ENCODE measurements at places on chromosomes 16 and 17.
A peak's percentile ranks its signal among the peaks of the same experiment; 100 is the strongest.

DNA sequence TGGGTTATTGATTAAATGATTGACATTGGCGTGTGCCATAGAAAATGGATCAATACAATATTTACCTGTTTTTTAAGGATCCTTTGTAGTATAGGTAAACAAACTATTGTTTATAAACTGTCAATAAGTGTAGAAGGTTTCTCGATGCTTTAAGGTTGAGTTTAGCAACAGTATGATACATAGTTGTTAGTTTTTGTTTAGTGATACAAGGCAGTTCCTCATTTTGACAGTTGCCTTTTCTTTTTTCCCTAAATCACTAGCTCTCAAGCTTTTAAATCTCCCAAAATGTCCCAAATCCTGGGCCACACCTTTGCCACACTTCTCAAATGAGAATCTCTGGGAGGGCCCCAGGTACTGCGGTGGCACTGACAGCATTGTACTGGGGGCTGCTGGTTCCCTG lies 57.3 kb downstream of the EPN2 start:
- DNase-seq: no peak

DNA sequence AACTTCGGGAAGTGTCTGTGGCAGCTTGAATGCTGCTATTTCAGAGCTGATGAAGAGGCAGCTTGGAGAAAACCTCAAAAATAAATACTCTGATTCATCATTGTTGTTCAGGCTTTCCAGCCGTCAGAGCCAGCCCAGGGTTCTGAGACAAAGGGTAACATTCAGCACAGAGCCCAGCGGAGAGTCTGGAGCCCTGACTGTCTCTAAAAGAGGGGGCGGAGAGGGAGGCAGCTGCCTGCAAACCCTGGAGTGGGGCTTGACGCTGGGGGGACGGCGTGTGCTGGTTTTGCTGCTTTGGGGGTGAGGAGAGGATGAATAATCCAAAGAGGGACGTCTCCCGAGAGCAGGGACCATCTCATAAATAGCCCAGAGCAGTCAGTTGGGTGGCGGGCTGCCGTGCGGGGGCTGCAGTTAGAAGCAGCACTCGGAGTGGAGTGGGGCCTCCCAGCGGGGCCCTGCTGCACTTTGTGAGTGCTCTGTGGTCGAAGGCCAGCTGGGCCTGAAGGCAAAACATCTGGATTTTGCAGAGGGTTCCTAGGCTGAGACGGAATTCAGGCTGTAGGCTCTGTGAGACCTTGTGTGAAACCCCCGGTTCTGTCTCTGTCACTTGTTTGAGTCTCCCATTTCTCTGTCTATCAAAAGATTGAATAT lies 237.8 kb downstream of the PRKCA start:
- no peak for DNase-seq

DNA sequence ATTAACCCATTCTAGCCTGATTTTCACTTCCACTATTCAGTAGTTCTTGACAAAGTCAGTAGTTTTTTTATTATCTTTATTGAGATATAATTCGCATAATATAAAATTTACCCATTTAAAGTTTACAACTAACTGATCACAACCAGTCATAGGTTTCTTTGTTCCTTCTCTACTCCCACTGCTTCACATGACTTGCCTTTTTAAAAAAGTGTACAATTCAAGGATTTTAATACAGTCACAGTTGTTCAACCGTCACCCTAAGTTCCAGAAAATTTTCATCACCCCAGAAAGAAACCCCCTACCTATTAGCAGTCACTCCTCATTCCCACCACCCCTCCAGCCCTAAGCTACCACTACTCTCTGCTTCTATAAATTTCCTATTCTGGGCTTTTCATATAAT lies 162.5 kb downstream of the TRIM37 start:
- no peak for DNase-seq

DNA sequence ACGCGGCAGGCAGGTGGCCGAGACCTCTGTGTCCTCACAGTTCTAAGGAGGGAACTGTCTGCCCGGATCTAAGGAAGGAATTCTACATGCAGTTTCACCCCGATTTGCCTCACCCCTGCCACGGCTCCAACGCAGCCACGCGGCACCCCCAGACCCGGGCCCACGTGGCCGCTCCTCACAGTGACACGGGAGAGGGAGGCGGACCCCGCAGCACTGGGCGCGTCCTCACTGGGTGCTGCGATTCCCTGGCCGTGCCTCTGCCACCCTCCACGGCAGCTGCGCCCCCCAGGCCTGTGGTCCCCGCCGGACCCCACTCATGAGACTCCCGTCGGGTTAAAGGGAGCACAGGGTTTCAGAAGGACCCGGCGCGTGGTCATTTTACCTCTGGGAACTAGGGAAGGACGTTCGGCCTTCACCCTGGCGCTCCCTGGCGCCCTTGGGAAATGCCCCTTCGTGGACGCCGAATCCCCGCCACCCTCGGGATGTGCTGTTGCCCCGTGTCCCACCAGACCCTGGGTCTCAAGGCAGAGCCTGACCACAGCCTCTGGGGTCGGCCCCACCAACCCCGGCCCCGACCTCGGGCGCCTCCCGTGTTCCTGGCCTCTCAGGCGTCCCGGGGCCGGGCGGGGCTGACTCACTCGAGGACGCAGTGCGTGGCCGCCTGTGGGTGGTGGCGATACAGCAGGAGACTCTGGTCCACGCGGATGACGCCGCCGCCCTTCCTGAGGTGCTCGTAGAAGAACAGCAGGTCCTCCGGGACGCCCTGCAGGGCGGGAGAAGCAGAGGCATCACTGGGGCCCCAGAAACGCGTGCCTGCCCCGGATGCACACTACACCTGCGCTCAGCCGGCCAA lies 118.8 kb upstream of the METRNL start:
- DNase-seq: no peak

- no peak for DNase-seq
Measured at GRCh38 chr17:46895171-46895570, 27.8 kb upstream of the GOSR2 start.

GRCh38 chr17:63786117-63786516 lies 12.1 kb downstream of the DDX42 start:
- DNase-seq: no peak

GRCh38 chr17:76539631-76540271 lies at the start of gene PRCD:
Gene PRCD (plus strand): TSS chr17:76540044. CDS start chr17:76540142, 98 bp downstream.
- DNase-seq: no peak

DNA sequence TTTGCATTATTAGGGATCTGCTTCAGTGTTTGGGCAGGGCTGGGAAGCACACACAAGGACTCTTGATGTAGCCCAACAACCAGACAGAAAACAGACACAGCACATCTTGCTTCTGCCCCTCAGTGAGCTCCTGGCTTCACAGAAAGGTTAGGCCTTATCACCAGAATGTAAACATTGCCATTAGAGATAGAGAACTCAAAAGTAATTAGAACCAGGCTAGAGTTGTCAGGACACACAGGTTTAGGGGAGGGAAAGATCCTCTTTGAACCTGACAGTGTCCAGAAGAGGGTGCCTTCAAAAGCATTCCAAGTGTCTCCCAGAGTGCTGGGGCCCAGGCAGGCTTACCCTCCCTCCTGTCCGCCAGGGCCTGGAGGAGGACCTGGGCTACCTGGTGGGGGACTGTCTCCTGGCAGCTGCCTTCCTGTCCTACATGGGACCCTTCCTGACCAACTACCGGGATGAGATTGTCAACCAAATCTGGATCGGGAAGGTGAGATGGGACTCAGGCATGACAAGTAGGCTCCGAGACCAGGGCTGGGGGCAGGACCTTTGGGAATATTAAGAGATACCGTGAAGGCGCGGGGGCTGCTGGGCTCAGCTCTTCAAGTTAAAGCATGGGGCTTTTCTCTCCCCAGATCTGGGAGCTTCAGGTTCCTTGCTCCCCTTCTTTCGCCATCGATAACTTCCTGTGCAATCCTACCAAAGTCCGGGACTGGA lies 16.9 kb upstream of the KDM6B start:
- DNase-seq: no peak

DNA sequence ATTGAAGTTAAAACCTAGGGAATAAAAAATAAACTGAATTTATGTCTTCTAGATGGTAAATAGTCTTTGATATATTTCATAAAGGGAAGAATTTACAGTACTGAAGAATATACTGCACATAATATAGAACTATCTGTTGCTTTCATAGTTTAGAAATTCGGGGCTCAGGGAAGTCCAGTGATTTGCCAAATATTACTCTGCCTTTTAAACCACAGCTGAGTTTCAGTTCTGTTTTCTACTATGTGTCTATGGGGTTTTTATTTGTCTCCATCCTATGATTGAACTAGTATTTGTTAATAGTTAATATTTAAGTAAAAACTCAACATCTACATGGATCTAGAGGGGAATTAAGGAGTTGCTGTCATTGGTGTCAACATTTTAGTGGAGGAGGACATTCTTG lies 715.0 kb upstream of the CDH8 start:
- no peak for DNase-seq

GRCh38 chr17:14298221-14298946 lies 2.5 kb upstream of the HS3ST3B1 start:
- no peak for DNase-seq

- no peak for DNase-seq
Measured at GRCh38 chr17:78999056-78999768, 10.4 kb downstream of the CANT1 start.

DNA sequence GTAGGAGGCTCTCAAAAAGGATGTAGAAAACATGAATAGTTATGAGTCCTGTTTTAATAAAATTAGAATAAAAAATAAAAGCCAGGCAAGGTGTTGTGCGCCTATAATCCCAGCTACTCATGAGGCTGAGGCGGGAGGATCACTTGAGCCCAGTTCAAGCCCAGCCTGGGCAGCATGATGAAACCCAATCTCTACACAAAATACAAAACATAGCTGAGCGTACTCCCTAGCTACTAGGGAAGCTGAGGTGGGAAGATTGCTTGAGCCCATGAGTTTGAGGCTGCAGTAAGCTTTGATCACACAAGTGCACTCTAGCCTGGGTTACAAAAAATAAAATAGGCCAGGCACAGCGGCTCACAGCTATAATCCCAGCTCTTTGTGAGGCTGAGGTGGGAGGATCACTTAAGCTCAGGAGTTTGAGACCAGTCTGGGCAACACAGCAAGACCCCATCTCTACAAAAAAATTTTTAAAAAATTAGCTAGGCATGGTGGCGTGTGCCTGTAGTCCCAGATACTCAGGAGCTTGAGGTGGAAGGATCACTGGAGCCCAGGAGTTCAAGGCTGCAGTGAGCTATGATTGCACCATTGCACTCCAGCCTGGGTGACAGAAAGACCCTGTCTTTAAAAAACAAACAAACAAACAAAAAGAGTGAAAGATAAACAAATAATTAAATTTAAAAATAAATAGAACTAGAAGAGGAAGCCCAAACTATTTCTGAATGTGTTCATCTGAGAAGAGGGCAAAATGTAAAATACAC lies 17.2 kb upstream of the PRM1 start:
- DNase-seq: peak; percentile 34

GRCh38 chr16:87918338-87918737 lies 18.0 kb downstream of the CA5A start:
- no peak for DNase-seq

DNA sequence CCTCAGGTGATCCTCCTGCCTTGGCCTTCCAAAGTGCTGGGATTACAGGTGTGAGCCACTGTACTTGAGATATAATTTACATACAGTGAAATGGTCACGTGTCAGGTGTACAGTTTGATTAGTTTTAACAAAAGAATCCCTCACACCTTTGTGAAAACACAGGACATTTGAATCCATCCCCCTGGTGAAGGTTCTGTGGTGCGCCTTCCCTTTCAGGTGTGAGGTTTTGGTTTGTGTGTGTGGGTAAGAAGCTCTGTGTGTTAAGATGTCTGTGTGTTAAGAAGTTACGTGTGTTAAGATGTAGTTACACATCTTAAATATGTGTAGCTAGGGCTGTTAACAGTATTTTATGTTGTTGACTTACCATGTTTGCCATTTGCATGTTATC lies 4.4 kb downstream of the SEC14L1 start:
- DNase-seq: no peak

- DNase-seq: no peak
Measured at GRCh38 chr16:52963855-52964242, 88.8 kb downstream of the CHD9NB start.

GRCh38 chr17:1203111-1203966 lies 23.6 kb upstream of the ABR start:
- no peak for DNase-seq

DNA sequence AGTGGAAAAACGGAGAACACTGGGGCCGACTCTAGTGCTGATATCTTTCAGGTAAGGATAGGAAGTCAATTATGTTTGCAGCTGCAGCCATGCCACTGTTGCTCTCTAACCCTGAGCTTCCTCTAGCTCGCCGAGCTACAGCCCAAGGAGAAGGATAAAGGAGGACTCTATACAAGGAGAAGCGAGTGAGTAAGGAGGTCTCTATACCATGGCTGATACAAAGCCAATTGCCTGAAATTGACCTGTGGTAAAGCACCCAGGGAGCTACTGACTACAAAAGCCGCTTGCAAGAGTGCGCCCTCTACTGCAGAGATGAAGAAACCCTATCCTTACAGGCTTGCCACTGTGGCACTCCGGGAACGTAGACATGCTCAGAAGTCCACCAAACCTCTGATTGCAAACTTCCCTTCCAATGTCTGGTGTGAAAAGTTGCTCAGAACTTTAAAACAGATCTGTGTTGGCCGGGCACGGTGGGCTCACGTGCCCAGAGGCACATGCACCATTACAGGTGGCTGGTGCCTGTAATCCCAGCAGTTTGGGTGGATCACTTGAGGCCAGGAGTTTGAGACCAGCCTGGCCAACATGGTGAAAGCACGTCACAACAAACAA lies 10.8 kb upstream of the SLC46A1 start:
- peak; percentile 88 for DNase-seq

DNA sequence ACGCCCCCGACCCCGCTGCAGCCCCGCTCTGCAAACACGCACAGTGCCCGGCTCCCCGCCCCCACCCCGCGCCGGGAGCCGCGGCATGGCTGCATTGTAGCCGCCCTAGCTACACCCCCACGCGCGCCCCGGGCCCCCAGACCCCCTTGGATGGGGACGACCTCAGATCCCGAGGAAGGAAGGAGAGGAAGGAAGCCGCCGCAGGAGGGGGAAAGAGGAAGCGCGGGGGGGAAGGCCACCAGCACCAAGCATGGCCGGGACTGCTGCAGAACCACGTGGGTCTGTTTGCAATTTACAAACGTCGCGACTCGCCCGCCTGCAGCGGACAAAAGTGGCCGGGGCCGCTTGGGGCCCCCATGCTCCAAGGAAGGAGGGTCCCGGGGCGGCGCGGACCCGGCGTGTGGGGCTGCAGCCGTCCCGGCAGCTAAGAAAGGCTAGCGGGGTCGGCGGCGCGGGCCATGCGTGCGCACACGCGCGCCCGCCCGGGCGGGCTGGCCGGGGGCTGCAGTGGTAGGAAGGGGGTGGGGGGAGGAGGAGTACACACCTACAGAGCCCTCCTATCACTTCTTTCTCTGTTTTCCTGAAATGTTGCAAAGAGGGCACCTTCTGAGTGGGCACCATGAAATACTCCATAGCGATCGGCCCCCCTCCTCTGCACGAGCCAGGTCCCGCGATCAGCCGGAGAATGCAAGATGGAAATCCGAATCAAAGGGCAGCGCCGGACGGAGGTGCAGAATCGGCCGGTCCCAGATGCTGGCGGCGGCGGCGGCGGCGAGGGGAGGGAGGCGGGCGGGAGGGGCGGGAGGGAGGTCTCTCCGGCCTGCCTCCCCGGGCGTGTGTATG lies 488 bp downstream of the TFAP4 start:
- DNase-seq: peak; percentile 65
